Epithelial cell of umbilical artery (primary cell): ENCODE measurements at places on chromosomes 5 and 9. TPM values are rescaled to one million over a fixed set of nuclear protein-coding genes. Genes with fewer than 3 reads are reported as not detected.

Gene ADAMTS2
- 0.32 and 4.7 TPM in 2 replicates for total RNA-seq

Gene SV2C
- total RNA-seq = under 0.01 TPM in 1 of 2 replicates, not detected in the other

Gene ACTBL2
- total RNA-seq = under 0.01 TPM in 1 of 2 replicates, not detected in the other

Gene MZB1
- total RNA-seq = 0.32 and 0.46 TPM in 2 replicates
